Amniotic epithelial cell (primary cell): ENCODE measurements at places on chromosomes 1 and 21.

DNA sequence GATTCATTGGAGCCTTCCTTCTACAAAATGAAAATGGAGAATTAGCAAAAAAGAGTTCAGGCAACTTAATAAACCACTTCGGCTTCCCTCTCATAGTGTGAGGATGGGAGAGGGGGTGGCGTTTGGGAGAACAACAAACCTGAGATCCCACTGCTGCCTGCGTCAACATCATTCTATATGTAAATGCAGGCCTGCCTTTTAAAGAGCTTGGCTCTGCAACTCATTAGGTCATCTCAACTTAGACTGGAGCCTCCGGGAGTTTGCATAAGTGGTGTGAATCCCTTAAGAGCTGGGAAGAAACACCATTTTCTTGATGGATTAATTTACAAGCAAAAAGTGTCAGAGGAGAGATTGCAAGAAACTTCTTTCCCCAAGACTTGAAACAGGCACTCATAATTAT, 127.6 kb upstream of the DAB1 start:
- DNase-seq, result no peak

DNA sequence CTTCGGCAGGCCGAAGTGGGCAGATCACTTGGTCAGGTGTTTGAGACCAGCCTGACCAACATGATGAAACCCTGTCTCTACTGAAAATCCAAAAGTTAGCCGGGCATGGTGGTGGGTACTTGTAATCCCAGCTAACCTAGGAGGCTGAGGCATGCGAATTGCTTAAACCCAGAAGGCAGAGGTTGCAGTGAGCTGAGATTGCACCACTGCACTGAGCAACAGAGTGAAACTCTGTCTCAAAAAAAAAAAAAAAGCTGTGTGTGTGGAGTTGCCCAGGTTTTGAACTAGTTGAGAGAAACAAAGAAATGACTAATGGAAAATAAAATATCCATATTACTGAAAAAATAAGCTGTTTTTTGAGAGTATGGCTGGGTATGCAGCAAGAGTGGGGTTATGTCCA, 100.2 kb downstream of the GTF2B start:
- DNase-seq, result peak; percentile 65

DNA sequence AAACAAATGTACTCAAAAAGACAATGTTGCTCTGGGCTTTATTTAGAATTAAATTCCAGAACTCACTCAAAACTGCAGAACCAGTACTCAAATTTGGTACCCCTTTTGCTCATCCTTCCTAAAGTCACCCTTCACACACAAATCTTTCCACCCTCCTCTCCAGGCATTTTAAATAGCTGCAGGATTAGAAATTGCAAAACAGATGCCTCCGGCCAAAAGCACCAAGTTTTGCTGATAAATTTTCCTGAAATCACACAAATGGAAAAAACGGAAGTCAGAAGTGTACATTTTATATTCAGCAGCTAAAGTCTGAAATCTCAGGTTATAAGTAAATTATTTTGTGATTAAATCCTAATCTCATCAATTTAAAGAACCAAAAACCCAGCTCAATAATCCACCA, 147.0 kb downstream of the NRIP1 start:
- DNase-seq, result peak; percentile 24

DNA sequence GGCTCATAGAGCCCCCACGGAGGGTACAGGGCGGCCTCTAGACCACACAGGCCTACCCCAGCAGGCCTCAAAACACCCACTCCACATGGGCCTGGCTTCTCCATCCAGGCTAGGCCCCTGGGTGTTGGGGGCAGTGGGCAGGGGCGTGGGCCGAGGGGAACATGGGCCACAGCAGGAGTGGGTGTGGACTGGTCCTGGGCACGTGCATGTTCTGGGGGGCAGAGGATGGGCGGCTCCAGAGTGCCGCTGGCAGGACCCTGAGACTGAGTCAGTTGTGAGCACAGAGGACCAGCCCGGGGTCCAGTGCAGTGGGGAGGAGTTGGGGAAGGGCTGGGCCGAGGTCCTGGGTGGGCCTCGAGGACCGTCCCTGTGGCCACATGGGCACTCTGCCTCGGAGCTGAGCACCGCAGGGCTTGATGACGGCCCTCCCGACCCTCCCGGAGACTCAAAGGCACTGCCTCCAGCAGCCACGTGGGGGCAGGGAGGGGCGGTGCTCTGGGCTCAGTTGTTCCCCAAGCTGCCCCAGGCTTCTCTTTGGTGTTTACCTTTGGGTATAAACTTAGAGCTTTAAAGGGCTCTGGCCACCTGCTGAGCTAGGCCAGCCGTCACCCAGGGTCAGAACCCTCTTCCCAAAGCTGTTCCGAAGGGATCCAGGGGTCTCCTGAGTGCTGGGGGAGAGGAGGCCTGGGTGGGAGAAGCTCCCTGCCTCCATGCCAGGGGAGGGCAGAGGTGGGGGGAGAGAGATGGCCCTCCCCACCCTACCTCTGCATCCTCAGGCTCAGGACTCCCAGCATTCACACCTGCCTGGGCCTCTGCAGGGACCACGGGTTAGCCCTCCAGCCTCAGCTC, 79.9 kb downstream of the MORN1 start:
- DNase-seq, result peak; percentile 54

DNA sequence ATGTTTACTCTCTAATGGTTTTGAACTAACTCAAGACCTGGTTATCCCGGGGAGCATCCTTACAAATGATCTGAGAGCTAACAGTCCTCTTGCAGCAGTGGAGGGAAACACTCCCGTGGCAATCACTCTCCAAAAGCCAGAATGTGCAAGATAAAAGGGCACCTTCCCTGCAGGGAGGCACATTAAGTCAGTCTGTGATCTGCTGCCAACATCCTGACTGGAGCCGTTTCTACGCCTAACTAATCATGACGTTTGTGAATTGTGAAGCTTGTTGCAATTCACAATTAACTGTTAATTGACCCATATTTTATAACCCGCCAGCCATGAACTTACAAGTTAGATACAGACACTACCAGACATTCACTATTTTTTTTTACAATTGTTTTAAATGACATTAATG, 52.1 kb upstream of the LGALS8 start:
- DNase-seq, result no peak

- DNase-seq, result no peak
Measured at GRCh38 chr1:221562542-221563475, 179.1 kb downstream of the DUSP10 start.

- DNase-seq, result no peak
Measured at GRCh38 chr21:30211071-30211470, 4.8 kb downstream of the CLDN8 start.

DNA sequence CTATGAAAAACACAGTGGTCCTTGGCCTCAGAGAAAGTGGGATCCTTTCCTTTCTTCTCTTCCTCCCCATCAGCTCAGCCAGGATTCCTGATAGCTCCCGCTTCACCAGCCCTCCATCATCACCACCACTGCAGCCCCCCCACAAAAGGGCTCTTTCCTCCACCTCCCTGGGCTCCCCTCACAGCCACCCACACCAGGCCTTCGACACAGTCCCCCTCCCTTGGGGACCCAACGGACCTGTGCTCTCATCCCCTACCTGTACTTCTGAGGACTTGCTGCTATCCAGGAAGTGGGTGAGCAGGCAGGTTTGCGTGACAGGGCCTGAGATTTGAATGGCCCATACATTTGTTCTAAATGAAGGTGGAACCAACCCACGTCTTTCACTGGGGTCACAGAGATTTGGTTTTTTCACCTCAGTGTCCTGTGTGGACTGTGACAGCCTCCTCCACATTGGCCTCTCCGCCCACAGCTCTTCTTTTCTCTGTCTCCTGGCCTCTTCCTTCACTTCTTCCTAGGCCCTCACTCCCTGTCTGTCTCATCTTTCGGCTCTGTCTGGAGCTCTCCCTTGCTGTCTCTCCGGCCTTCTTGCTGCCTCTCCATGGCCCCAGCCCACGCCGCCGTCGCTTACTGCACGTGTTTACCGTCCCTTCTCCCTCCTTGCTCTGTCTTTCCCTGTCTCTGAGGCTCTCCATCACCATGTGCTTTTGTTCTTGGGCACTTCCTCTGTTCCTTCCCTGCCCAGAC, 238.6 kb downstream of the FOXD2 start:
- DNase-seq, result no peak

GRCh38 chr1:237269938-237270337, 228.0 kb downstream of the RYR2 start:
- DNase-seq, result no peak

DNA sequence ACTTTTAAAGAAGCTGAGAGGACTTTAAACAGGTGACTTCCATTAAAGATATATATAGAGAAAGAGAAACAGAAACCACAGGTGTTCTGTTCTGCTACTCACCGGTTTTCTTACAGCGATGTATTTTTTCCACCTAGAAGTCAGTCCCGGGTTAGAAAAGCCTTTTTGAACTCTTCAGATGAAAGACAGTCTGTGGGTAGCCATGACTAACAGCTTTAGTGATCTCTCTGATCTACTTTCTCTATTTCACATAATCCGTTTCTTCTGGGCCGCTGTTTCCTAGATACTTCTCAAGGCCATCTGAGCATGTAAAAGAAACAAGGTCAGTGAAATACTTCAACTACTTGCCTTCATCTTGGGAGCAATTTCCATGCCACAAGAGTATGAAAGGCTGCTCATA, 25.1 kb downstream of the WDR64 start:
- peak; percentile 8 for DNase-seq

DNA sequence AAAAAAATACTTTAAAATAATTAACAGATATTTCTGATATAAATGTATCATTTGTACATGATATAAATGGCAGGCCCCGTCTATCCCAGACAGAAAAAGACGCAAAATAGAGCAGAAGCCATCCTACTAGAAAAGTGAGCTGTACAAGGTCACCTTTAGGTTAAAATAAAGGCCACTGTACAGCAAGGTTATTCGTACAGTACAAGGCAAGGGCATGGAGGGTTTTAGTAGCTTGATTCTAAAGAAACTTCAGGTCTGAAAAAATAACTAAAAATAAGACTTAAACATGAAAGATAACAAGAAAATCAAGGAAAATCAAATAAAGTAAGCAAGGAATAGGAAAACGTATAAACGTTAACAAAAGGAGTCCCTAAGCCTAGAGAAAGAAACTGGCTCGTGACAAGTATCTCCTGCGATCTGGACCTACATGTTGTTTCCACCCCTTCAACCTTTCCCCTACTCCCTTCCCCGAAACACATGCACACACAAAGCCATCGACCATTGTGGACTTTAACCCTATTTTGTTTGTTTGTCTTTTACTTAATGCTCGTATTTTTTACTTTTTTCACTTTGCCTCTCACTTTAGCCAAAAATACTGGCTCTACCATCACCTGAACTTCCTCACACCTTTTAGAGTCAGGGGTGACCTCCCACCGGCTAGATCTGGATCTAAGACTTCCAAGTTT, 26.5 kb upstream of the SLC30A10 start:
- no peak for DNase-seq

DNA sequence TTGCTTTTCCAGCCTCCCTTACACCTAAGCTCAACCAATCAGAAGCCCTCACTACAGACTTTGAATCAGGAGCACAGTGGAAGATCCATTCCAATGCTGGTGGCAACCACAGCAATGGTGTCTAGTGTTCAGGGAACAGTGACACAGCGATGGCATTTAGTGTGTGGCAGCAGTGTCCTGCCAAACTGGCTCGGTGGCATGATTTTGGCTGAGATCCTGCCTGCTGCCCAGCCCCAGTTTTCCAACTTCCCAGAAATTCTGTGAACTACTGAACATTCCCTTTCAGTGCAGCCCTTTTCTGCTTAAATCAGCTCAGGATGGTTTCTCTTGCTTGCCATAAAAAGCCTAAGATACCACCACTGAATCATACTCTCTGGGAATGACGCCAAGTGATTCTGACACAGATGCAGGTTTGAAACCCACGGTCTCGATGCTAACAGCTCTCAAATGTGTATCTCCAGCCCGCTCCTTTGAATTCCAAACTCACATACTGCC, 8.8 kb downstream of the ASAP3 start:
- peak; percentile 97 for DNase-seq

DNA sequence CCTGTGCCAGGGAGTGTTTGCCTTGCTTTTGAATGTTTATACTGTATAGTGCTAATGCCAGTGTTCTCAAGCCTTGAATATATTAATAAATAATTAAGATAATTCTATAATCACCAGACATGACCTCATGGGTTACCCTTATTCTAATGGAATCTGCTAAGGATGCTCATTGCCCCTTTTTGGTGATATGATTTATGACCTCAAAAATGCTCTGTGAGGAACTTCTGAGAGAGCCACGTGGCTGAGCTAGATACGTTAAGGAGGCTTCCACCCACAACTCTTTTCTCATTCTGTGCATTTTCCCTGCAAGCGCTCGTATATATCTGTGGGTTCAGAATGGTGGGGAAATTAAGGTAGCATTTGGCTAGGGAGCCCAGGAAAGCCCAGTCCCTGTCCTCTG, 19.6 kb upstream of the SLC30A1 start:
- no peak for DNase-seq

DNA sequence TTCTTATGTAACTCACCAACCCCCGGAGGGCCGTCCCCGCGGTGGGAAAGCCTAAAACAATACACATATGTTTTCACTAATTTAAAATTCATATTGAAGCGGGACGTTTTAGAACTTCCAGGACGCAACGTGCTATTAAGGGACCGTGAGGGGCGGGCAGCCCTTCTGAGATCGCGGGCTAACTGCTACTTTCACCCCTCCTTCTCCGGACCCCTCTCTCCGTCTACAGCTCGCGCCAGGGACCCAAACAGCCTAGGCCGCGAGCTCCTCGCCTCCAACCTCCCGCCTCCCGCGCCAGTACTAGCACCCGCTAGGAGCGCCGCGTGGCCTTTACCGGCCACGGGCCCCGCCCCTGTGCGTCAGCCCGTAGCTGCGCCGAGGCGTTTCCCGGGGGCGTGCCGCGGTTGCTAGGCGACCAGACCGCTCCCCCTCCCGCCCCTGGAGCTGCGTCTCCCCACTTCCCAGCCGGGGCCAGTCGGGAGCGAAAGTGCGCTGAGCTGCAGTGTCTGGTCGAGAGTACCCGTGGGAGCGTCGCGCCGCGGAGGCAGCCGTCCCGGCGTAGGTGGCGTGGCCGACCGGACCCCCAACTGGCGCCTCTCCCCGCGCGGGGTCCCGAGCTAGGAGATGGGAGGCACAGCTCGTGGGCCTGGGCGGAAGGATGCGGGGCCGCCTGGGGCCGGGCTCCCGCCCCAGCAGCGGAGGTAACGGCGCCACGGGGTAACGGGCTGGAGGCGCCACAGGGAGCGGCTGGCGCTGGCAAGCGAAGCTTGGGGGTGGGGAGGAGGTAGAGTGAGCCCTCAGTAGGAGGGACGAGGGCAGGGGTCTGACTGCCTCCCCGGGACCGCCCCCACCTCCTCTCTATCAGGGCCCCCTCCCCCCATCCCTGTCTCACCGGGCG, at the start of gene DYRK3:
Gene DYRK3, plus strand, starts transcription at position 457 of the 898 bp plus-strand sequence. Its CDS starts 168 bp downstream, at position 625.
- peak; percentile 88 for DNase-seq

GRCh38 chr1:88321706-88322105, 362.4 kb upstream of the PKN2 start:
- DNase-seq, result no peak

- DNase-seq, result no peak
Measured at GRCh38 chr1:14511796-14512585, 86.5 kb upstream of the KAZN start.

GRCh38 chr1:183279835-183280234, 93.8 kb downstream of the LAMC2 start:
- DNase-seq, result peak; percentile 98

DNA sequence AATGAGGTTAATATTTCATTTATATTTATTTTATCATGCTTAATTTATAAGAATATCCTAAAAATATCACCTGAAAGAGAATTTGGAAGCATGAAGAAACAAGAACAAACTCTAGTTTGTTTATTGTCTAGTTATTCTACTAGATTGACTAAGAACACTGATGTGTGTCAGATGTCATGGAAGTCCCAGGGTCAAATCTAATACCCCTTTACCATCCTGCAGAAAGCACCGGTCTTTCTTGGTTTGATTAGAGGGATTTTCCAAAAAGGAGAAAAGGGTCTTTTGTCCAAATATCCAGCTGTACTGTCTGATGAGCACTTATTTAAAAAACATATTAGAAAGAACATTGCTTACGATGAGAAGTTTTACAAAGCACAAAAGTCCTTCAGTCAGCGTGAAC, 20.7 kb upstream of the CR2 start:
- DNase-seq, result no peak
